ENCODE measurements at places on chromosomes 7 and 10. TPM values are rescaled to one million over a fixed set of nuclear protein-coding genes. Genes with fewer than 3 reads are reported as not detected.

DNA sequence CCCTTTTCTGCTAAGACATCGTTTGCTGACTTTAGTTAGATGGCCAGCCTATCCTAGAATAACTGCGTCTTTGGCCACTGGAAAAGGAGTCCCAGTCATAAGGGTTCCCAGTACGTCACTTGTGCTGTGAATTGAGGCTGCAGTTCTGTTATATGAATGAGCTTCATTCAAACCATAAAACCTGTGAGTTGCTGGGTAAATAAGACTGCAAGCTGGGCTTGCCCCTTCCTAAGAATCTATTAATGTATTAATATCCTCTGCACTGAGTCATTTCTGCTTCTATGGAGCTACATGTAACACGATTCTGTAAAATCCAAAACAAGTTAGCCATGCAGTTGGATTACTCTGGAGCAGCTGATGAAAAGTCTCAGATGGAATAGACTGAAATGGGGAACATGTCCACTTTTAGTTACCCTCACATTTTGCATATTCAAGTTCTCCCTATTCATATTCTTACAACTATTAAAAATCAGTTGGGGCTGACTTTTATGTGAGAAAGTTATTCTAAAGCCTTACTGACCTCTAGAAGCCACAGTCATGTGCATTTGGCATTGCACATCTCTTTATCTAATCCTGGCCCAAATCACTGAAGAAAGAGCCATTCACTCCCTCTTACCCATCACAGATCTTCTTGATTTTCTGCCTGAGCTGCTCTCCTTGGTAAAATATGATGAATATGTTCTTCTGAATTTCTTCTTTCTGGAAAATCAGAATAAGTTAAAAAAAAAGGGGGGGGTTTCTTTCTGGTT lies 41.8 kb upstream of the TMEM213 start:
- H3K36me3 ChIP-seq: no peaks in the 10 kb centered on the region
- no peak overlapping the region for H3K27ac ChIP-seq
- H3K27me3 ChIP-seq: no peaks in the 10 kb centered on the region
- H3K4me1 ChIP-seq: no peaks in the 10 kb centered on the region

SHLD2 gene
- total RNA-seq: 26.9 TPM

GRCh38 chr10:11057448-11057847 lies 39.8 kb downstream of the CELF2 start:
- H3K27me3 ChIP-seq: no peaks in the 10 kb centered on the region
- no peak overlapping the region for H3K27ac ChIP-seq
- H3K4me3 ChIP-seq: no peak overlapping the region

LEP gene
- 0.16 TPM for total RNA-seq

HECTD2 gene
- total RNA-seq: 27.4 TPM

FGL2 gene
- total RNA-seq: 79.6 TPM

DNA sequence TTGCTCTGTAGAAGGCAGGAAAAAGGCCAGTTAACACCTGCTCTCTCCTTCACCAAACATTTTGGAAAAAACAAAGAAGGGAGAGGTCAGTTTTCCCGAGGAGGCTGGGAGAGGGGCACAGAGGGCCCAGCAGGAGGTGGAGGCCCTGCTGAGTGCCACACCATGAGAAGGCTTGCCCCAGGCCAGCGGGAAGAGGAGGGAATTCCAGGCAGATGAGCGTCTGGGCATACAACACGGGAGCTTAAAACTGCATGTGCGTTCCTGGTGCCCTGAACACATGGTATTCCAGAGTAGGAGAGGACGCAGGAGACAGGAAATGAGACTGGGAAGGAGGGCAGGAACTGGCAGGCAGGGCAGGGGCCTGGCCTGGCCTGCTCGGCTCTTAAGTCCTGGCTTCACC lies 182.4 kb downstream of the CCDC3 start:
- peaks cover 6% of the 10 kb centered on the region for H3K36me3 ChIP-seq
- no peak for DNase-seq
- H3K27me3 ChIP-seq: no peaks in the 10 kb centered on the region
- H3K27ac ChIP-seq: no peak overlapping the region
- peaks cover 21% of the 10 kb centered on the region for H3K4me1 ChIP-seq
- no peak overlapping the region for H3K4me3 ChIP-seq

MSMB gene
- total RNA-seq: not detected

- no peak for DNase-seq
- no peaks in the 10 kb centered on the region for H3K36me3 ChIP-seq
- no peak overlapping the region for H3K27ac ChIP-seq
- H3K4me1 ChIP-seq: no peaks in the 10 kb centered on the region
Measured at GRCh38 chr7:148192491-148192890, 398.1 kb upstream of the C7orf33 start.

DNA sequence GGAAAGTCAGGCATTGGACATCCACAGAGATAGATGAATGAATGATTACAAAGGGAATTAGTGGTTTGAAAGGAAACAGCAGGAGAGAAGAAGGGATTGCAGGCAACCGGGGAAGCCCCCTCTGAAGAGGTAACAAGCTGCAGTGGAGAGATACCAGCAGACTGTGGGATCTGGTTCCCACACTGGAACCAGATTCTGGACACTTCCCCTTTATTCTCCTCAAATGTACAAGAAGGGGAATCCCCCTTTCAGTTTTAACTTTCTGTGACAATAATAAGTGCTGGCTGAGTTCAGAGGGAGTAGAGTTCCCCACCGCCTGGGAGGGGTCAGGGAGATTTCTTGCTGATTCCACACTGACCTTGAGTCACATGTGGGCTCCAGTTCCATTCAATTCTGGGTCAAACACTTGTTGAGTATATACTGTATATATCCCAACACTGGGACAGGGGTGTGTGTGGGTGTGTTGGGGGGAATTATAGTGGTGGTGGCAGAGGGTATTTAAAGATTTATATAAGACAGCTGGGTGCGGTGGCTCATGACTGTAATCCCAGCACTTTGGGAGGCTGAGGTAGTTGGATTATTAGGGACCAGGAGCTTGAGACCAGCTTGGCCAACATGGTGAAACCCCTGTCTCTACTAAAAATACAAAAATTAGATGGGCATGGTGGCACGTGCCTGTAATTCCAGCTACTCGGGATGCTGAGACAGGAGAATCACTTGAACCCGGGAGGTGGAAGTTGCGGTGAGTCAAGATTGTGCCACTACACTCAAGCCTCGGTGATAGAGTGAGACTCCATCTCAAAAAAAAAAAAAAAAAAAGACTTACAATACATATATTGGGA lies 16.5 kb upstream of the DDIT4 start:
- H3K27me3 ChIP-seq: no peaks in the 10 kb centered on the region
- peaks cover 86% of the 10 kb centered on the region for H3K4me1 ChIP-seq
- peak; percentile 73 for DNase-seq
- peak overlapping the region; percentile 91 for H3K27ac ChIP-seq
- no peaks in the 10 kb centered on the region for H3K36me3 ChIP-seq

- no peak for DNase-seq
- no peak overlapping the region for H3K4me3 ChIP-seq
- H3K27me3 ChIP-seq: no peaks in the 10 kb centered on the region
- peaks cover 45% of the 10 kb centered on the region for H3K4me1 ChIP-seq
- peak overlapping the region; percentile 79 for H3K27ac ChIP-seq
Measured at GRCh38 chr10:119296703-119297102, 89.3 kb downstream of the GRK5 start.

- no peaks in the 10 kb centered on the region for H3K36me3 ChIP-seq
- no peak overlapping the region for H3K27ac ChIP-seq
- DNase-seq: no peak
Measured at GRCh38 chr10:128868481-128868880, 598.6 kb upstream of the MGMT start.

DNA sequence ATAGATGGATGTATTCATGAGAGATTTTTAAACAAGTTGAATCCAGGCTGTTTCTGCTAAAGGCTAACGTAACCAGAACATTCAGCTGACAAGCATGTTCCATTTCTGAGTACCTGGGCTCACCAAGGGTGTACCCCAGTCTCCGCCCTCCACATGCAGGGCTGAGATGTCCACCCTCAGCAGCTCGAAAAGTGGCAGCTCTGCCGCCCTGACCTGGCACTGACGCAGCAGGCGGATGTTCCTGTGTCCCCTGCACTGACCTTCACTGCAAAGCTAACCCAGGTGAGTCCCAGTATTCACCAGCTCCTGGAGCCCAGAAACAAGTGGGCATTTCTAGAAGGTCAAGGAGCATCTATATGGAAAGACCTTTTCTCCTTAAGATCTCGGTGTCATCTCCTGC lies 437.4 kb downstream of the PTPRN2 start:
- no peaks in the 10 kb centered on the region for H3K27me3 ChIP-seq
- H3K4me1 ChIP-seq: no peaks in the 10 kb centered on the region
- no peak overlapping the region for H3K4me3 ChIP-seq
- DNase-seq: no peak
- H3K36me3 ChIP-seq: no peaks in the 10 kb centered on the region

CCDC172 gene
- total RNA-seq: not detected

DNA sequence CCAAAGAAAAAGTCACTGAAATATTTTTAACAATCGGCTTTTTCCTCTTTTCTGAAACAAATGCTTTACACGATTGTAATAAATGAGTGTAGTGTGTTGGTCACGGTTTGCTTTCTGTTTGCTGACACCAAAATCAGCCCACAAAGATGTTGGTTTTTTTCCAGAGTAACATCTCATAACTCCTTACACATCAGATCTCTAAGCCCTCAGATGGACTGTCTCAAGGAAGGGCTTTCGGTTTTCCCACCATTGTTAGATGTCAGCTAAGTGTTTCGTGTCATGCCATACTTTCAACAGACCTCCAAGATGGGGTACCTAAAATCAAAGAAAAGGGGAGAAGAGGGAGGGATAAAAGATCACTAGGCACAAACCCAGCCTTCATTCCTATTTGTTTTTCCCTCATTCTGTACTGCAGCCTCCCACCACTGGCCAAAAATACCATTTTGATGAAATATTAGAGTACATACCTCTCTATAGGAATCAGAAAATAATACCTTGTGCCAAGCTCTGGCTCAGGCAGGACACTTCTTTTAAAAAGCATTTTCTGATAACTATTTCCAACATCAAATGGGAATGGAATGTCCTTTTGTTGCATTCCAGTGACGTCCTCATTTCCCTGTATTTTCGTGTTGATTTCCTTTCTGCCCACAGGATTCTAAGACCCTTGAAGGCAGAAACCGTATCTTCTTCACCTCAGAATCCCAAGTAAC lies 159.1 kb downstream of the DGKI start:
- H3K36me3 ChIP-seq: no peaks in the 10 kb centered on the region
- no peak overlapping the region for H3K27ac ChIP-seq
- H3K4me1 ChIP-seq: no peaks in the 10 kb centered on the region
- no peak for DNase-seq

DNA sequence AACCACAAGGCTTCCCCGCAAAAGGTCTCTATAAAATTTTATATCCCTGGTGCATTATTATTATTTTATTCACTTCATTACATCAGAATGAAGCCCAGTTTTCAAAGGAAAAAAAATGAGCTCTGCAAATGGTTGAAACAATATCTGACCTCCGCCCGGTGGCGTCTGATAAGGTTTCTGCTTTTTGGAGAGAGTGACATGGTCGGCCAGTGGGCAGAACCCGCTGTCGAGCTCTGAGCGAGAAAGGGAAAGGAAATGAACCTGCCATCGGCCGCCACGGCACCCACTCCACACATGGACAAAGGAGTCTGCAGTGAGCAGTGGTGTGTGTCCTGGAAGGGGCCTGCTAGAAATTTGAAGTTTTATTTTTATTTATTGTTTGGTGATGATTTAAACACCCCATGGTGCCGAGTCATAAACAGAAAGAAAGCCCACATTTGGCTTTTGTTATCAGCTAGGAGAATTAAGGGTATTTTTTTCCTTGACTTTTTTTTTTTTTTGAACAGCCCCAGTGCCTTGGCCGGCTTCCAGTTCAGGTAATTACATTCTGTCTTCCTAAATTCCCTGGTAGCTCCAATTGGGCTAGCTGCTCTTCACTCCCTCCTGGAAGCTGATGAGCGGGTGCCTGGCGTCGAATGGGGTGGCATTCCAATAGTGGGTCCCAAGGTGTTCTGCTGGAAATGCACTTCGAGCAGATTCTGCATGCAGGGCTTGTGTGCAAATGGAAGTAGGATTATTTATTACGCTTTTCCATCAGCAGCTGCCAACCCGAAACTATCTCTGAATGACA lies 149.4 kb upstream of the MKI67 start:
- no peak overlapping the region for H3K27ac ChIP-seq
- peaks cover 5% of the 10 kb centered on the region for H3K4me1 ChIP-seq
- H3K36me3 ChIP-seq: no peaks in the 10 kb centered on the region
- no peak overlapping the region for H3K4me3 ChIP-seq
- no peaks in the 10 kb centered on the region for H3K27me3 ChIP-seq

GRCh38 chr7:919924-920341 lies 34.5 kb downstream of the ADAP1 start:
- H3K27me3 ChIP-seq: no peaks in the 10 kb centered on the region
- no peaks in the 10 kb centered on the region for H3K36me3 ChIP-seq
- no peak overlapping the region for H3K27ac ChIP-seq
- peaks cover 28% of the 10 kb centered on the region for H3K4me1 ChIP-seq
- peak; percentile 62 for DNase-seq

ZP3 gene
- 1.4 TPM for total RNA-seq

GRCh38 chr7:30232391-30232790 lies 52.0 kb upstream of the ZNRF2 start:
- no peak for DNase-seq
- no peaks in the 10 kb centered on the region for H3K36me3 ChIP-seq
- H3K4me3 ChIP-seq: no peak overlapping the region
- no peaks in the 10 kb centered on the region for H3K27me3 ChIP-seq
- no peak overlapping the region for H3K27ac ChIP-seq

UCMA gene
- total RNA-seq: not detected

GRCh38 chr10:62305813-62306212 lies 37.2 kb upstream of the RTKN2 start:
- DNase-seq: no peak
- H3K4me1 ChIP-seq: no peaks in the 10 kb centered on the region
- no peak overlapping the region for H3K4me3 ChIP-seq
- no peaks in the 10 kb centered on the region for H3K36me3 ChIP-seq
- H3K27ac ChIP-seq: no peak overlapping the region

DNA sequence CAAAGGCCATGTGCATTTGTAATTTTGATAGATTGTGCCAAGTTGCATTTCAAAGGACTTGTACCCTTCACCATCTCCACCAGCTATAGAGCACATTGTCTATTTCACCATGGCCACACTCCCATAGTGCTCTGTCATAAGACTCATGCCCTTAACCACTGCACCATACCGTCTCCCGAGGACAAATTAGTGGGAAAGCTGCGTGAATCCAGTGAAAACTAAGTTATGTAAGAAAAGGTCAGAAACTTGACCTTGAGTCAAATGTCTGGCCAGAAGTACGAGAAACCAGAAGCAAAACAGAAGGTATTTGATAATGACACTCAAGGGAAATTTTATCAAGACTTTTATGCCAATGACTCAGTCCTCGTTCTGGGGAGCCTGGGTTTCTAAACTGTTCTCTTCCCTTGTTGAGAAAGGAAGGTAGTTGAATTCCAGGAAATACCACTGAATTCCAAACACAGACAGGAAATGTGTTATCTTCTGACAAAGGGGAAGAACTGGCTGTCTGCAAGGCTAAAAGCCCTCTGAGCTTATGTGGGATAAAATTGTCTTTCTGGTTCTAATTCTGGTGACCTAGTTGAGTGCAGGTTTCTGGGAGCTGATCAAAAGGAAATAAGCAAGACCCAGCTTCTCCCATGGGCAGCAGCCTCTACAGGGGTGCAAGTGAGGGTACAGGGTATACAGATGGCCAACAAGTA lies 49.7 kb downstream of the CDK1 start:
- H3K27me3 ChIP-seq: no peaks in the 10 kb centered on the region
- no peaks in the 10 kb centered on the region for H3K36me3 ChIP-seq
- H3K4me1 ChIP-seq: no peaks in the 10 kb centered on the region
- no peak overlapping the region for H3K4me3 ChIP-seq
- H3K27ac ChIP-seq: peak overlapping the region; percentile 44
- DNase-seq: no peak

GRCh38 chr10:74977913-74978847 lies 133.3 kb upstream of the SAMD8 start:
- peaks cover 15% of the 10 kb centered on the region for H3K4me1 ChIP-seq
- DNase-seq: no peak
- H3K27ac ChIP-seq: no peak overlapping the region
- no peaks in the 10 kb centered on the region for H3K27me3 ChIP-seq
- H3K4me3 ChIP-seq: no peak overlapping the region
